NCI-H2107 (cell line): ENCODE measurements at places on chromosomes 2 and 18.

DNA sequence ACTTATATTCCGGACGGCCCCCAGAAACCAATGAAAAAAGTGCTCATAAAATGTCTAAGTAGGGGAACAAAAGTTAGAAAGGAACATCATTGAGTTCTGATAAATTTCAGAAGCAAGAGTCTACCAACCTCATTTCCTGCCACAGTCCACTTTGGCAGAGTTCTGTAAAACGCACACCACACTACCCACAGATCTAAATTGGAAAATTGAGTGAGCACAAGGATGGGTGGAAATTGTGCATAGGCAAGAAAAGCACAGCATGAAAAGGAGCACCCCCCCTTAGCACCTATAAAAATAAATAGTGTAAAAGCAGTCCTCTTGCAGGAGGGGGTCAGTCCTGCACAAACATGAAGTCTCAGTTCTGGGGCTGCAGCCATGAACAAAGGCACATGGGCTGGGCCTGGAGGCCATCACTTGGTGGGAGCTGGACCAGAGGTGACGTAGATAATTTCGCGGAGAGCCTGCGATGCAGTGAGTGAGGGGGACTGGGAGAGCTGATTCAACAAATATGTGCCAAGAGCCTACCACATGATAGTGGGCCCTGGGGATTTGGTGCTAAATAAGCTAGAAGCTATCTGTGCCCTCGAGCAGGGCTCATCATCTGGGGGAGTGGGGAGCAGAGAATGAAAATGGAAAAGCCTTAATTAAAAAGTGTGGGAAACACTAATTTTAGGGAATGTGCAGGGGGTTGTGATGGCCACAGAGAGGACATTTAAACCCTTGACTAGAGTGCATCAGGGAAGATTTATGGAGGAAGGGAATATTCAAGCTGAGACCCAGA lies 48.9 kb upstream of the SPP2 start:
- DNase-seq: no peak

DNA sequence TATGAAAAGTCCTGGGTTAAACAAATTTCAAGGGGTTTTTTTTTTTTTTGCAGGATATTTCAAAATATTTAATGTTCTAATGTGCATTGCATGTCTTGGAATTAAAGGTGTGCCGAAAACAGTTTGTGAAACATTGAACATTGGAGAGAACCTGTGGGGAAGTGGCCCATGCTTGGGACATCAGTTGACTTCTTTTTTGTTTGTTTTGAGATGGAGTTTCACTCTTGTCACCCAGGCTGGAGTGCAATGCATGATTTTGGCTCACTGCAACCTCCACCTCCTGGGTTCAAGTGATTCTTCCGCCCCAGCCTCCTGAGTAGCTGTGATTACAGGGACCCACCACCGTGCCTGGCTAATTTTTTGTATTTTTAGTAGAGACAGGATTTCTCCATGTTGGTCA lies 71.0 kb upstream of the RAPH1 start:
- no peak for DNase-seq

GRCh38 chr2:20615466-20616241 lies 35.2 kb downstream of the HS1BP3 start:
- DNase-seq: no peak

- peak; percentile 11 for DNase-seq
Measured at GRCh38 chr2:168758970-168759820, 43.2 kb upstream of the NOSTRIN start.

DNA sequence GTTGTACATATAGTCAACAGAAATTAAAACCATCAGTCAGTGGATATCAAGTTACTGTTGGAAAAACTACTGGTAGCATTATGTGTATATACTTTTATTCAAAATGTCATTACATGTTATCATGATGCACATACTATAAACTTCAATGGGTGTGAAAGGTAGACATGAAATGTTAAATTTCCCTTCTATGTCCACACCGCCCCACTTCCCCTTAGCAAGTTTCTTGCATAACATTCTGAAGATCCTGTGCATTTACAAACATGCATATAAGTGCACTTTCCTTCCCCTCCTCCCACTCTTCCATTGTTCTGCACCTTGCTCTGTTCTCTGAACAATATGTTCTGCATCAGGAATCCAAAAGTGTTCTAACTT lies 16.6 kb upstream of the HK2 start:
- no peak for DNase-seq

DNA sequence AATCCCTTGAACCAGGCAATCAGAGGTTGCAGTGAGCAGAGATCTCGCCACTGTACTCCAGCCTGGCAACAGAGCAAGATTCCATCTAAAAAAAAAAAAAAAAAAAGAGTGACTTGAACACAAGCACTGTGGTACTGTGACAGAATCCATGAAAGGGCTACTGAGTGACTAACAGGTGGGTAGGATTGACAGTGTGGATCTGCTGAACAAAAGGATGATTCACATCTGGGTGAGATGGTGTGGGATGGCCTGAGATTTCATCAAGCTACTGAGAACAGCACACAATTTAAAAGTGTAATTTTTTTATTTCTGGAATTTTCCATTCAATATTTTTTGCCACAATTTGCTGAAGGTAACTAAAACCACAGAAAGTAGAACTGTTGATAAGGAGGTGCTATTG lies 13.3 kb upstream of the SP3 start:
- DNase-seq: no peak

DNA sequence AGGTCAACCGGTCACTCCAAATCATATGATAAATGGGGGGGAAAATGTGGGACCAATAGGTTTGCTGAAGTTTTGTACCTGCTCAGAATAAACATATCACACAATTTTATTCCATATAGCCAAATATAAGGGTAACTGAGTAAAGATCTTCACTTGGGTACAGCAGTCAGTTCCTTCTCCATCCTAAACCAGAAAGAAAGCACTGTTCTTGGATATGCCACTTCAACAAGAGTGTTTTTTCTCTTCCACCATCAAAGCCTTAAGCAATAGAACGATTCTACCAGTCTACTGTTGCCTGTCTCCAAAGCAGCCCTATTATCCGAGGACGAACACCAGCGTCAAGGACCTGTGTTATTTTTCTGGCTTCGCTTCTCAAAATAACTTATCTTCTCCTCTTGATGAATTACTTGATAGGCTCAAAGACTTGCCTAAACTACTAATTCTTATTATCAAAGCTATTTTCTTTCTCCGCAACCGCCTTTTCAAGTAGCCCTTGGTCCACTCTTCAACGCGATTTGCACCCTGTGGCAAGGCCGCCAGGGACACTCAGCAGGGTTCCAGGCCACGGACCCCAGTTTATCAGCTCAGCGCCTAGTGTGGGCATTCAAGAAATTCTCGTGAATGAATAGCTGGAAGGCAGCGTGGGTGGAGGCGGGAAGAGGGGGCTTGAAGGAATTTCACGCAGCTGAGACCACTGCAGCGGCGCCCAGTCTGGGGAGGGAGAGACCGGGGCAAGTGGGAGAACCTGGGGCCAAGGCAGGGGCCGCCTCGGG lies 646 bp downstream of the ALS2 start:
- no peak for DNase-seq

- no peak for DNase-seq
Measured at GRCh38 chr2:74575320-74575719, 20.8 kb downstream of the DOK1 start.

GRCh38 chr2:199659207-199659606 lies 191.8 kb downstream of the FTCDNL1 start:
- no peak for DNase-seq

DNA sequence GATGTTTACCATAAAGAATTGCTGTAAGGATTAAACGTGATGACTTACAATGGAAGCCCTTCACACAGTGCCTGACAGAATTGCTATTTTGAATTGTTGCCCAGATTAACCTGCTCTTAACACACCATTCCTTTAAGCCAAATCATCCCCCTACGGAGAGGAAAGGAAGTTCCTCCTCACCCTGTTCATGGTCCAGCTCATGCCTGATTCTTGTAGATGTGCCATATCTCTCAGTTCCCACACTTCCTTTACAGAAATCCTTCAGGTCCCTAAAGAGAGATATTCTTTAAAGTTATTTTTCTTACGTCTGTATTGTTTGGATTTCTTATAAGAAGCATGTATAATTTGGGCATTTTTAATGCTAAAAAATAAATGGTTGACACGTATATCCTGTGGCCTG lies 127.5 kb upstream of the DAPL1 start:
- DNase-seq: no peak

GRCh38 chr18:63312737-63313395 lies 6.7 kb downstream of the BCL2 start:
- DNase-seq: no peak

GRCh38 chr18:46754188-46754587 lies 2.7 kb downstream of the ST8SIA5 start:
- DNase-seq: no peak
